Stimulated activated CD4-positive, alpha-beta T cell treated with anti-CD3 and anti-CD28 coated beads, Interleukin-1b, Interleukin-23, amount 100 ng/mL, for 1 hour (primary cell): ENCODE measurements at places on chromosomes 6 and 20.

DNA sequence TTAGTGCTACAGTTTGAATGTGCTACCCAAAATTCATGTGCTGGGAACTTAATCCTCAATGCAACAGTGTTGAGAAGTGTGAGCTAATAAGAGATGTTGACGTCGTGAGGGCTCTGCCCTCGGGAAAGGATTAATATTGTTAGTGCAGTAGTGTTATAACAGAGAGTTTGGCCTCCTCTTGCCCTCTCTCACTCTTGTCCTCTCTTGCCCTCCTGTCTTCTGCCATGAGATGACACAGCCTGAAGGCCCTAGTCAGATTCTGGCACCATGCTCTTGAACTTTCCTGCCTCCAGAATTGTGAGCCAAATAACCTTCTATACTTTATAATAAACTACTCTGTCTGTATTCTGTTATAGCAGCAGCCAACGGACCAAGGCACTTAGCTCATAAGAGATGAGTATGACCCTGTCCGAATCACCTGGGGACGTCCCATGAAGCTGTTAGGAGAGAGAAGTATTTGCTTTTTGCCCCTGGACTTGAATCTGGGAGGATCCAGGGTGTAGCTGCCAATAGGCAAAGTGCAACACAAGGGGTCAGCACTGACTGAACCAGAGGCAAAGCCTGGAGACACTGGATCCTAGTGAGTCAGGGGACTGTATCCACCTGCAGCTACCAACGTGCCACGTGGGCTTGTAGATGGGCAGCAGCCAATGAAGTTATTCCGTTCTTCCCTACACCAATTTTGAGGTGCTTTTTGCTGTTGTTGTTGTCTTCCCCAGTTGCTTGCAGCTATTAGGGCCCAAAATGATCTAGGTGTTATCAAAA, 233.7 kb downstream of the THBS2 start:
- DNase-seq, result no peak

DNA sequence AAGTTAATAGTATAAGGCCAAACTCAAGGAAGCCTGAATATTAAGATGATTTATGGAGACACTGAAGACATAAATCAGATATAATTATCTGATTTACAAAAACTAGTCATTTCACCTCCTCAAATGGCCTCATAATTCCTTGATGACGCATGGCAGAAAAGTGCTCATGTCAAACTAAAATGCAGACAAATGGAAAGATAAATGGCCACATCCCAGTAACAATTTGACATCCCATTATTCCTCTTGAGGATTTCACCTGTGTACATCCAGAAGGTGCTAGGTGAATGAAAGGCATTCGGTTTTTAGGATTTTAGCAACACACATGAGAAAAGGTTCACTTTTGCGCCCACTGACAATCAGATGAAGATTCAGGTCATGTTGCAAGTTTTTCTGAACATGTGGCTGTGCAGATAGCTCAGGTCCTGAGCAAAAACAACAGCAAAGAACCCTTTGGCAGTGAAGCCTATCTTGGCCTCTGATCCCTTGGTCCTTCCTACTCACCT, 24.2 kb downstream of the SGK1 start:
- no peak for DNase-seq

GRCh38 chr6:9539231-9539755, 875.6 kb downstream of the TFAP2A start:
- DNase-seq, result no peak

DNA sequence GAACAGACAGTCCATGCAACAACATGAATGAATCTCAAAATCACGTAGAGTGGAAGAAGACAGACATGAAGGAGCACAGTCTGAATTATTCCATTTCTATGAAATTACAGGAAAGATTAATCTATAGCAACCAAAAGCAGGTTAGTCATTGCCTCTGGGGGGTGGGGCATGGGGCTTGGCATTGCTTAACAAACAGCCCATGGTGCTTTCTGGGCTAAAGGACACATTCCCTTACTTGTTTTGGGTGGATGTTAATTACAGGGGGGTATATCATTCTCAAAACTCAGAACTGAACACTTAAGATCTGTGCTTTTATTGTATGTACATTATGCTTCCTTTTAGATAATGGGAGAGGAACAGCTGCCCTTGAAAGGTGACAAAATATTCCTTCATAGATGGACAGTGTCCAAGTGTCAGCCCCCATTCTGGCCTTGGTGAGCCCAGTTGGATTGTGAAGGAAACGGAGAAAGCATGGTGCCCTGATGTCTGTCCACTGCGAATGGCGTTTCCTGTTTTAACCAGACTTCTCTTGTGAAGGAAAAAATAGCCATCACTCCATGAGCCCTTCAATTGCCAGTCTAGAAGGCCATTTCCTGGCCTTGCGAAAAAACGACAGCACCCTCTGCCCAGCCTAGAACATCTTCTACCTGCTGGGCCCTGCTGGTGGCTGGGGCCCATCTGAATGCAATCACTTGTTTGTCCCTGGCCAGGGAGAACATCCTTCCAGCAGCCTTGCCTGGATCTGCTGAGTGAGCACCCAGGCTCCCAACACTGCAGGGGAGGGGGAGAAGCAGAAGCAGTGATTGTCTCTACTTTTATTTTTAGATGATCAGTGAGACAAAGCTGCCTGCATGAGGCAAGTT, 179.7 kb downstream of the BCAS1 start:
- no peak for DNase-seq

GRCh38 chr6:43714311-43715055, 26.9 kb upstream of the MRPS18A start:
- DNase-seq, result no peak

DNA sequence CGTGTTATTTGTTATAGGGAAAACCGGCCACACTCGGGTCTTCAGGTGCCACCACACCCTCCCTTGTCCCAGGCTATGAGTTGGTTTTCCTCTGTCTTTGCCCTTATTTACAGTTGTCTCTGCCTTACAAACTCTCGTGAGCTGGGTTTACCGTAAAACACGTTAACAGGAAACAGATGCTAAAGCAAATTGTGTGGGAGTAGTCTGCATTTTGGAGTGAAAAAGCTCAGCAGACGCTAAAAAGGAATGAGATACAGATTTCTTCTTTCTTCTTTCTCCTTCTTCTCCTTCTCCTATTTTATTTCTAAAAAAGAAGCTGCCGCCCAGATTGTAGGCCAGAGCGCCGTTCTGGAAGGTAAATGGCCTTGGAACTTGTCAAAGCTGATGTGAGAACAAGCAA, 51.9 kb downstream of the APCDD1L start:
- no peak for DNase-seq

- DNase-seq, result no peak
Measured at GRCh38 chr6:14077193-14077867, 40.2 kb upstream of the CD83 start.

- no peak for DNase-seq
Measured at GRCh38 chr20:57749131-57749690, 39.4 kb upstream of the PMEPA1 start.

DNA sequence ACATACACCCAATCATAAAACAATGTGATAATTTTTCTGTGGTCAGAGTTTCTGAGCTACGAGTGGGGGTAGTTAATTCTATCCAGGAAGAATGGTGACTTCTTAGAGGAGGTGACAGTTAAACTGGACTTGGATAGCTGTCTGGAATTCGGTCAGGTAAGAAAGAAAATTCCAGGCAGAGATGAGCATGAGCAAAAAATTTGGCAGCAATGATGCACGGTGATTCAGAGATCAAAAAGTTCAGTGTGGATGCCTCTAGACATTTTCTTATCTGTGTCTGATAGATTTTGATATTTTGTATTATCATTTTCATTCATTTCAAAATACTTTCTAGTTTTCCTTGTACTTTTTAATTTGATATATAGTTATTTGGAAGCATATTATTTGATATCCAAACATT, 12.0 kb downstream of the RAET1E start:
- DNase-seq, result no peak

- DNase-seq, result no peak
Measured at GRCh38 chr6:36599791-36600209, 5.6 kb downstream of the SRSF3 start.

DNA sequence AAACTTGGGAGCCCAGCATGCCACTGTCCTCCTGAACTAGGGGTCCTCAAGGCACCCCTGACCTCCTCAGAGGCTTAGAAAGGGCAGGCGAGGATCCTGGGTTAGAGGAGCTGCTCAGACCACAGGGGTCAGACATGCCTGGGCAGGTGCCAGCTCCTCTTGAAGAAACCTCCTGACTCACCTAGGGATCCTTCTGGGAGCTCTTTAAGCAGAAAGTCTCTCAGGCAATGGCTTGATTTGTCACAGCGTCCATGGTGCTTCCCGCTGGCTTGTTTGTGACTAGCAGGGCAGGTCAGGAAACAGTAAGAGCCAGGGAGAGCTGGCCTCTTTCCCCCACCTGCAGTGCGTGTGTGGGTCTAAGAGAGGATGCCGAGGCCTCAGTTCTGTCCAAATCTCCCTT, 174.5 kb upstream of the SNX9 start:
- no peak for DNase-seq

DNA sequence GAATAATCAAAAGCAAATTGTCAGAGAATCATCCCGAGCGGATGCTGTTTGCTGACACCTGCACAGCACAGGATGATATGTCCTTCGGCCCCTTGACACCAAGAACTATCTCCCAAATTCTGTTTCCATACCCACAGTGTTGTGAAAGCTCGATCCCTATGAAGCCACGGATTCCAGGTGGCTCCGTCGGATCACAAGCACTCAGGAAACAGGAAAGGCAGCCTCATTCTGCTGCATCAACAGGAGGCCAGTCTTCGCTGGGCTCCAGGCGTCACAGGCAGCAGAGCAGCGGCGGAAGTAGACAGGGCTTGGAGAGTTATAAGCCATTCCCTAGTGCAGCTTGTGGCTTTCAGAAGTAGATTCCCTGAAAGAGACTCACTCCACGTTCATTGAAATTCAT, 342.3 kb downstream of the C6orf118 start:
- DNase-seq, result no peak

- DNase-seq, result no peak
Measured at GRCh38 chr20:44739942-44740341, 5.7 kb upstream of the KCNK15 start.

DNA sequence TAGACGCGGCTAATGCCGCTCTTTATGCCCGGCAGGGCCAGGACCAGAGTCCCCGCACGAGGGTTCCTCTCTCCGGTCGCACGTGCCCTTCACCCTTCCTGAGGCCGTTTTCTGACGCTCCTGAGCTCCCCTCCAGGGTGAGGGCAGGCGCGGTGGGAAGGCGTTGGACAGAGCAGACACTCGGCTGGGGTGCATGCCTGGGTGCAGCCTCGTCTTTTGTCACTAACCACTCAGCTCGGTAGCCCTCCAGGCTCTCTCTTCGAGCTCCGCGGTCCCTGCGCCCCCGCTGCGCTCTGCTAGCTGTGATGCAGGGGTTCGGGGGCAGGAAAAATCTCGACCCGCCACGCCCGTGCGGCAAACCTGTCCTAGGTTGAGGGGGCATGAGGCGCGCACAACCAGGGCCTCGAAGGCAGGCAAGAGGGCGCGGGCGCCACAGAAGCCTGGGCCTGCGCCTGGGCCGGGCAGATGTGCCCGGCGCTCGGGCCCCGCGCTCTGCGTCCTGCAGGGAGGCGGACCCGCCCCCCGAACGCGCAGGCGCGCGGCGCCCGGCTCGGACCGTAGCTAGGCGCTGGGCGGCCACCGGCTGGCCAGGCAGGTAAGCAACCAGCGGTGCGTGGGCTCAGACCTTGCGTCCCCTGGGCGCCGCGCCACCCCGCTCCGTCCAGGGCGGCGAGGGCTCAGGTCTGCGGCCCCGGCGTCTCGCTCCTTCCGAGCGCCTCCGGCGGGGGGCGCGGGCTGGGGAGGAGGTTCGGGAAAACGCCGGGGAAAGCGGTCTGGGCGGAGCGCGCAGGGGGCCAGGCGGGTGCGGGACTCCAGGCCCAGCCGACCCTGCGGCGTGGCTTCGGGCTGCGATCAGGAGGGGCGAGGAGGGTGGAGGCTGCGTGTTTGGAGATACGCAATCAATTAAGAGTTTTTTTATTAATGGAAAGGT, at the start of gene L3MBTL1:
Gene L3MBTL1 (plus strand): TSS at position 548 of the 931 bp plus-strand sequence. CDS start 5,807 bp downstream, outside the sequence.
- DNase-seq, result no peak

DNA sequence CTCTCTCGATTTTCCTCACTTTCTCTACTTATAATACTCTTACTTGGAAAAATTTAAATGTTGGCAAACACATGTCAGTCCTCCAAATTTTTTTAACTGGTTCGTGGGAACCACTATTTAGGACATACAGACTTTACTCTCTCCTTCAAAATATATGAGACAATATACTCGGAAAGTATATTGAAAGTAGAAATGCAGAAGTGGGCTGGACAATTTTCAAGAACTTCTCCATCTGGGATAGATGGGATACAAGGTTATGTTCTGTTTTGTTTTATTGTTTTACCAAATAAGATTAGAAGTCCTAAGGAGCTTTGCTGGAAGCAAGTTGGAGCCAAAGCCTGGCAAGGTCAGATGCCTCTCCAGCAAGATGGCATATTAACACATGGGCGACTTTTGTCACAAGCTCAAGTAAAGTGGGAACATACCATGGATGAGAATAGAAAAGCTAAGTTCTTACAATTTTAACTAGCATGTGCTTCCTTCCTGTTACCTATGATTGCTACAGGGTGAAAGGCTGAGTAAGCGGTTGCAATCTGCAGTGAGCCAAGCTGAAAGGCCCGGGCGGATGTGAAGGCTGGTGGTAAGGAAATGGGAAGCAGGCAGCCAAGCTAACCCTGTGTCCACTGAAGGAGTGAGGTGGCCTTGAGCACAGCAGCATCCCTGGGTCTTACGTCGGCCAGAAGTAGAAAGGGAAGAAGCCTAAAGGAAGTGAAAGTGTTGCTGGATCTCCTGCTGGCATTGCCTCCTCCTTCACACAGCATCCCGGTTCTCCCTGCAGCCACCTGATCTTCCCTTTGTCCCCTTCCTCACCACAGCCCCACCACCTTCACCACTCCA, 7.1 kb downstream of the MAP3K5 start:
- no peak for DNase-seq

GRCh38 chr6:164579035-164579434, 730.4 kb downstream of the C6orf118 start:
- DNase-seq, result no peak

- DNase-seq, result no peak
Measured at GRCh38 chr6:42467651-42468050, 15.9 kb upstream of the TRERF1 start.

DNA sequence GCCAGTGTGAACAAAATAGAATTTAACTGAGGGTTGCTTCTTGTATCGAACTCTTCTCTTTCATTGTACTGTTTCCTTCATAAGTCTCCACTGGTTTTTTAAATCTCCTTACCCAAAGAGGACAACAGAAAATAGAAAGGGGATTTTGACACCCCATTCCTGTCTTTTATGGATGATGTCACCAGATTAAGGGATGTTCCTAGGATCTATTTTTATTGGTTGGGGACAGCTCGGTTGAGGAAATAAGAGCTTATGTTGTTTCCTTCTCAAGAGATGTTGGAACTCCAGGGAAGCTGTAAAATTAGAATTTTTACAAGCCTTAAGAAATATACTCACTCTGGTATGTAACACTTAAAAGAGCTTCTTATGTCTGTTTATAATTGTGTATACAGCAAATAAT, 171.5 kb downstream of the PHF3 start:
- no peak for DNase-seq

- DNase-seq, result no peak
Measured at GRCh38 chr20:55784036-55784435, 221.3 kb downstream of the CBLN4 start.
